ENCODE measurements at places on chromosomes 5 and 9.

DNA sequence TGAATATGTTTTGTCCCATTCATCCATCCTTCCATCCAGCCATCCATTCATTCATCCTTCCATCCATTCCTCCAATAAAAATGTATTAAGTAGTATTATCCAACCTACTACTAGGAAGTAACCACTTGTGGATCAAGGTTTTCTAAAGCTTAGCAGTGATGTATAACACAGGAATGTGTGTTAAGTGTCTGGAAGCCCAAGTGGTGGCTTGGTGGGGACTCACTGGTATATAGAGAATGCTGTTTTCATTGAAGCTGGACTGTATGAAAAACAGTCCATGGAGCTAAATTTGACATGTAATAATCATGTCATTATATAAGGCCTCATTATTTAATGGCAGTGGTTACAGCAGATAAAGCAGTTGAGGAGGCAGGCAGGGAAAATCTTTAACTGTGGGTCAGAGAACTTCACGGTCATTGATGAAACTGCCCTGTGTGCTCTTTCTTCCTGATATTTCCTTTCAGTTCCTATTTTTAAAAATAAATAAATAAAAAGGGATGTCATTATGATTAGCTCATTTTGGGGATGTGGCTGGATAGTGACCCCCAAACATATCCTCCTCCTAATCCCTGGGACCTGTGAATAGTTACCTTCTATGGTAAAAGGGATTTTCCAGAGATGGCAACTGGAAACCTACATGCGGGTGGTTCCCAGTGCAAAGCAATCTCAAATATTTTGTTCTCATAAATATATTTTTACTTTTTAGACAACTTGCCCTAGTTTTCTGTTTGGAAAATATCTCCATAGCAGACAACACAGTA lies 82.3 kb downstream of the DAPK1 start:
- no peak for DNase-seq

DNA sequence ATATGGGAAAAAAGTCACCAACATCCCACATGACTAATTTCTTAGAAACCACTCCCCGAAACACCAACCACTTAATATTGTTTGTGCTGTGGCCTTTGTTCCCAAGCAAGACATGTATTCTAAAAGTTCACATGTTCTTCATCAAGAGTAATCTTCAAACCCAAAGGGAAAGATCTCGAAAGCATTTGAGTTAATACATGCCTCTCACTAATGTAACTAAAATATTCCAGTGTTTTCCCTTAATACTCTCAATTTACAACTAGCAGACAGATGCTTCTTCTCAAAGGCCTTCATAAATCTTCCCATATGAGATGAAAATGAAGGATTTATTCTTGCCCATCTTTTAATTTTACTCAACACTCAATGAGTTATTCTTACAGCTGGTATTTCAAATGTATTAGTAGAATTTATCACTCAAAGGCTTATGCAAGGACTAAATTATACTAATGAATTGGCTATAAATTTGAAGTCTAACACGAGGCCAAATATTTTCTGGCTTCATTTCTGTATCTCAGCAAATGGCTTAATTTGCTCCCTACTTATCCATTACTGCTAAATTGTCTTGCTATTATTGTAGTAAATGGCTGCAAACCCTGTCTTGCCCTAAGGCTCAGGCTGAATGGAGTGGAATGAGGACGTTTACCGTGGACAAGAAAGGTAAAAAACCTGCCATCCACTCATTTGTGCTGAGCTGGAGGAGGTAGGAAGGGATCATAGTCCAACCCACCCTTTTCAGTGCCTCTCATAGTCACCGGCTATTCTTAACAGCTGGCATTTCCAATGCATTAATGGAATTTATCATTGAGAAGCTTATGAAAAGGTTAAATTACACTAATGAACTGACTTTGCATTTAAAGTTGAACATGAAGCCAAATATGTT lies 474.4 kb downstream of the RASEF start:
- DNase-seq: no peak

- DNase-seq: no peak
Observed at GRCh38 chr5:150653762-150654556, 7.1 kb upstream of the MYOZ3 start.

DNA sequence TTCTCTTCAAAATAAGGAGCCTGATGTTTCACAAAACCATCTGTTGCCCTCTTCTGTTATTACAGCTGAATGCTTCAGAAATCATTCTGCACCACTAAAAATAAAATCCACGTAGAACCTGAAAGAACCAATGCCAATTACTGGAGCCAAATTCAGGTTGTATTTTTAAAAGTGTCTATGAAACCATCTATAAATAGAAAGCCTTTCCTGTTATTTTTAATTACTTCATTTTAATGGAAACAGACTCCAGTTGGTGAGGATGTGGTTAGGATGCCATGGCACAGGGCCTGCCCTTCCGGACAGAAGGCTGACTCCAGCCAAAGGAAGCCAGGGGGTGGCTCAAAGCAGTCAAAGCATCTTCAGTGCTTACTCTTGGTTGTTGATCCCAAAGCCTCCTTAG lies 119.8 kb downstream of the TENT4A start:
- no peak for DNase-seq
